Right renal cortex interstitium (tissue), 3 donors: ENCODE measurements at places on chromosomes 4 and X. TPM values are rescaled to one million over a fixed set of nuclear protein-coding genes. Genes with fewer than 3 reads are reported as not detected.

PABPC1L2A gene
- polyA plus RNA-seq = not detected

STOX2 gene
- 10.5 TPM for polyA plus RNA-seq

CDS1 gene
- polyA plus RNA-seq = 29.2 TPM

ENOX2 gene
- 18.3 TPM for polyA plus RNA-seq

ARR3 gene
- 0.43 TPM for polyA plus RNA-seq

CLCN4 gene
- polyA plus RNA-seq = 6.2 TPM

GLUD2 gene
- 5.6 TPM for polyA plus RNA-seq

HMX1 gene
- polyA plus RNA-seq = not detected

CPZ gene
- 16.0 TPM for polyA plus RNA-seq

KIT gene
- polyA plus RNA-seq = 17.4 TPM

WDR17 gene
- 6.0 TPM for polyA plus RNA-seq

CTAG1A gene
- polyA plus RNA-seq = not detected

SPIN2B gene
- polyA plus RNA-seq = 20.4 TPM

TXK gene
- polyA plus RNA-seq = 1.8 TPM

RNF128 gene
- 9.5 TPM for polyA plus RNA-seq

GIMD1 gene
- not detected for polyA plus RNA-seq

ATP2B3 gene
- polyA plus RNA-seq = 0.11 TPM

PCDH11X gene
- 0.19 TPM for polyA plus RNA-seq

PHOX2B gene
- polyA plus RNA-seq = 0.10 TPM

COX7B2 gene
- polyA plus RNA-seq = not detected

ODAPH gene
- polyA plus RNA-seq = not detected

AMBN gene
- 1.7 TPM for polyA plus RNA-seq

NAP1L5 gene
- 13.8 TPM for polyA plus RNA-seq

USP27X gene
- polyA plus RNA-seq = 12.8 TPM

AKAP14 gene
- polyA plus RNA-seq = 0.37 TPM

GAGE12E gene
- polyA plus RNA-seq = not detected

MFSD8 gene
- 24.1 TPM for polyA plus RNA-seq

FHDC1 gene
- polyA plus RNA-seq = 4.0 TPM
